ENCODE measurements at places on chromosomes 5 and 9.

DNA sequence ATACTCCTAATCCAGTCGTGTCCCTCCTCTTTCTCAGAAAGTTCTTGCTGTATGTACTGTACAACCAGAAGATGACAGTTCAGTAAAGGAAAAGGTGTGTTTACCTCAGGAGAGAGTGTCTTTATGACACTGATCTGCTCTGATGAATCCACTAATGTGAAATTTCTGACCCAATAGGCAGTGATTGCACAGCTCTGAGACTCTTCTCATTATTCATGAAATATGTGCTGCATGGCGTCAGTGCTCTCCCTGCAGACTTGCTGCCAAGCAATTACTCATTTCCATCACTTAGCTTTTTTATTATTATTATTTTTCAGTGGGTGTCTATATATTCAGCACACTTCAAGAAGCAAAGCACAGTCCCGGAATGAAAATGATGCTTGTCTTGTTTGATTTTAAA is 389.0 kb downstream of the RASEF start:
- peak; percentile 41 for DNase-seq

GRCh38 chr5:177507596-177508220 is 1.9 kb downstream of the DOK3 start:
- DNase-seq, result no peak

DNA sequence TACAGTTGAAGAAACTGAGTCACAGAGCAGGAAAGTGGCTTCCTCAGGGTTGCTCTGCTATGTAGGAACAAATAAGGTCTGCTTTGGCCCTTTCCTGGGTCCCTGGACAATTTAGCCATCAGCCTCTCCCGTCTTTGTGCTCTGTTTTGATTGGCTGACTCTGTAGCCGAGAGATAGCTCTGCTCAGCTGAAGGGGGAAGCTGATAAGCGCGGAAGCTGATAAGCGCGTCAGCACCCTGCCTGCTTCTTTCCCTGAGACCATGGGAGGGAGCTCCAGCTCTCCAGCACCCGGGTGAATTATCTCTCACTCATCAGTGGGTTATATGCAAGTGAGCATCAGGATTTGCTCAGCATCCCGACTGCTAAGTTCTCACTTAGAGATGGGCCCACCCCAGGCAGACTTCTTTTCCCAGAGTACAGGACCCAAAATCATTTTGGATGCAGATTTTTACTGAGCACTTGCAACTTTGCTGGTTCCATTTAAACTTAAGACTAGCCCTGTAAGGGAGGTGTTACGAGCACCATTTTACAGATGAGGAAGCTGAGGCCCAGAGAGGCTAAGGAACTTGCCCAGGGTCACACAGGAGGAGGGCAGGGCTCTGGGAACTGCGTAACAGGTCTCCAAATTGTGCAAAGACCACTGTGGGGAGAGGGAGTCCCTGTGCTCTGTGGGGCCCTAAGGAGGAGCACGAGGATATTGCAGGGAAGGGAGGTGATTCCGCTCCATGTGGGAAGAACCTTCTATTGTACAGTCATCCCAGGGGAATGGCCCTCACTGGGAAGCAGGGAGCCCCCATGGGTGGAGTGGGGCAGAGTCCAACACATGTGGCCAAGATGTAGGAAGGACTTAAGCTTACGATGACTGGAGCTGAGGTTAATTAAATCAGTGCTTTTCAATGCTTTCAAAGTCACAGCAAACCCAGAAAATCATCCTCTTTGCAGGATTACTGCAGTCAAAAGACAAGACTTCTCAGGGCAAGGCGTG is 83.7 kb upstream of the ORM1 start:
- no peak for DNase-seq

DNA sequence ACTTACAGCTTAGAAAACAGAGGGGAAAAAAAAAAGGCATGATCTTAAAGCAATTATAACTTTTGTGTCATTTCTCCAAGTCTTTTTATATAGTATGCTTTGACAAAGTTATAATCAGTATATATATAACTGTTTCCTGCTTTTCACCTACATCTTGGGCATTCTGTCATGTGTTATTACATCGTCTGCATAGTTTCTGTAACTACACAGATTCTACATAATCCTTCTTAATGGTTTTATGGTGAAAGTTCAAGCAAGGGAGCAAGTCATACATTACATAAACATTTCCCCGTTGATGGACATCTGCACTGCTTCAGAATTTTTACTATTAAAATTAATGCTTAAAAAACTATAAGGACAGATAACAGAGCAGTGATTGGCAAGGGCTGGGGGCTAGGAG is 12.1 kb downstream of the FEM1C start:
- no peak for DNase-seq

- DNase-seq, result peak; percentile 59
Measured at GRCh38 chr9:69798744-69799143, 21.9 kb upstream of the CFAP95 start.

GRCh38 chr9:5756633-5757032 is 76.3 kb downstream of the ERMP1 start:
- DNase-seq, result no peak

DNA sequence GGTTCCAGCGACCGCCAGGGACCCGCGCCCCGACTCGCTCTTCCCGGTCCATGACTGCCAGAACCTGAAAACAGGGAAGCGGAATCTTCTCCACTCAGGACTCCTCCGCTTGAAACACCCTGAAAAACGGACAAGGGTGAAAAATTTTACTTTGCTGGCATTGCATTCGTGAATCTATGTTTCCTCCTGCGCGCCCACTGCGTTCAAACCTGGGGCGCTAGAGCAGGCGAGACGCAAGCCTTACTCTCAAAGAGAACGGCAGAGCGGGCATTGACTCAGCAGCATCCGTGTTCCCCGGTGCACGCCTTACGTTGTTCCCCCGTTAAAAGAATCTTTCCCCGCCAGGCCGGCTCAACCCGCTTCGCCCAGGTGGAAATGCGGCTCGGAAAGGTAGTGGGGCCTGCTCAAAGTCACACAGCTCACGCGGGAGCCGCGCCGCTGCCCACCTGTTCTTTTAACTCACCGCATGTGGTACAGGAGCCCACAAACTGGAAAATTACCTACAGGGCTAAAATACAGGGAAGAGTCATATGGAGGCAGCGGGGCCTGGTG is 999 bp upstream of the DRD1 start:
- DNase-seq, result no peak

- no peak for DNase-seq
Measured at GRCh38 chr5:54146916-54147315, 163.5 kb downstream of the ARL15 start.

GRCh38 chr9:113594484-113595299 is 131.2 kb downstream of the RGS3 start:
- no peak for DNase-seq

DNA sequence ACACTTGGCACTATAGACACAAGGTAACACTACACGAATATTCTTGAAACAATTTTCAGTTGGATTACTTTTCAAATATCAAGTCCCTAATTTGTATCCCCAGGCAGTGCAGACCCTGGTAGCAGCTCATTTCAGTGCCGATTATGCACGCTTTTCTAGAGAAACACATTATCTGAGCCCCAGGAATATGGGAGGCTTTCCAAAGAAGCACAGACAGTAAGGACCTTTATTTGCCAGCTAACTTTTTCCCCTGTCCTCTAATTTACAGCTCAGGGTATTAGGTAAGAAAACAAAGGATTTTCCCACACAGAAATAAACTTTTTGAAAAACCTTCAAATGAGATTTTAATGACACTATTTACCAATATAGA is 852.3 kb upstream of the DMAC1 start:
- DNase-seq, result no peak
